Ascending aorta (tissue), 2 donors: ENCODE measurements at places on chromosomes 1 and 21.
A peak's percentile ranks its signal among the peaks of the same experiment; 100 is the strongest.

GRCh38 chr1:116175611-116176010 lies 64.4 kb downstream of the MAB21L3 start:
- no peaks in the 10 kb centered on the region for H3K36me3 ChIP-seq
- no peaks in the 10 kb centered on the region for H3K4me1 ChIP-seq
- H3K4me3 ChIP-seq: no peak overlapping the region
- H3K27me3 ChIP-seq: no peaks in the 10 kb centered on the region

DNA sequence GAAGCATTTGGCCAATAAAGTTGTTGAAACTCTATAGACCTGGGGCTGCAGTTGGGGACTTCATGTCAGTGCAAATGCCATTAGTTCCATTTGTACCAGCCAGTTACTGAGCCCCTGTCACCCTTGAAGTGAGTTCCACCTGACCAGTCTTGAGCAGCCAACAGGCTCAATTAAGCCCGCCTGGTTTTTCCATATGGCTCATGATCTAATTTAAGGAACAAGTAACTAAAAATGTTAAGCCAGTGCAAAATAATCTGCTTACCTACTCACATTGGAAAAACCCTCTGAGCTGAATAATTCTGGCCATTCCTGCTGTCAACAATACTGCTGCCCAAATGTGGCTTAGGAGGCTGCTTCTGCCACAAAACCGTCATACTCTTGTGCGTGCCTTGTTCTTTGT lies 21.6 kb downstream of the NSUN4 start:
- DNase-seq: no peak
- H3K36me3 ChIP-seq: peaks cover 60% of the 10 kb centered on the region
- H3K4me1 ChIP-seq: no peaks in the 10 kb centered on the region
- no peak overlapping the region for H3K4me3 ChIP-seq
- H3K27ac ChIP-seq: no peak overlapping the region

- no peak overlapping the region for H3K4me3 ChIP-seq
- H3K4me1 ChIP-seq: no peaks in the 10 kb centered on the region
- no peak for DNase-seq
Observed at GRCh38 chr1:57307392-57308170, 116.3 kb downstream of the DAB1 start.

DNA sequence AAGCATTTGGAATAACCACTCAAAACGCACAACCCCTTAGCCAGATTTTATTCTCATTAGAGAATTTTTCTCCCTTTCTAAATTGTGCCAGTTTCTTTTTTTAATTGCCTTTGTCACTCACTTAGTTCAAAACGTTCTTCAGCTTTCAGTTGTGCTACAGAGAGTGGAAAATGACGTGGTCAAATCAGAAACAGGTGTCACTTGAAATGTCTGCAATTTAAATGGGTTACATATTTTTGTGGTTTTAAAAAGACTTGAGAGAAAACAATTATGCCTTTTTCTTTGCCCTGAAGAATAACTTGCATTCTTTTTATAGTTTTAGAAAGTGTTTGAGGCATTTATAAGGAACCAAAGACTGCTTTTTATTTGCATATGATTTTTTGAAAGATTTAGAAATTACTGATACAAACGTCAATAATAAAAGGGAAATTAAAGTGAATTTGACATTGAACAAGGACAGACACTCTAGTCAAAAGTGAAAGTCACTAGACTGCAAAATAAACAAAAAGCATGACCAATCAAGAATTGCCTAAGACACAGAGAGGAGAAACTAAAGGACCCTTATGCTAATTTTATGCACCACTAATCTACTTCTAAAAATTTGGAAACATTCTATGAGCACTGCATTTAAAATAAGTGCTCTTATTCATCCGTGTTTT lies 191.0 kb downstream of the TPR start:
- no peaks in the 10 kb centered on the region for H3K27me3 ChIP-seq
- no peak overlapping the region for H3K4me3 ChIP-seq
- peak overlapping the region; percentile 74 for H3K27ac ChIP-seq
- peaks cover 3% of the 10 kb centered on the region for H3K4me1 ChIP-seq
- no peak for DNase-seq

- H3K4me3 ChIP-seq: no peak overlapping the region
- no peak overlapping the region for H3K27ac ChIP-seq
- no peaks in the 10 kb centered on the region for H3K27me3 ChIP-seq
- DNase-seq: no peak
- no peaks in the 10 kb centered on the region for H3K4me1 ChIP-seq
- H3K36me3 ChIP-seq: no peaks in the 10 kb centered on the region
Observed at GRCh38 chr1:157916887-157917570, 75.4 kb upstream of the CD5L start.
